ENCODE measurements at places on chromosomes 1 and 21.
A peak's percentile ranks its signal among the peaks of the same experiment; 100 is the strongest.

DNA sequence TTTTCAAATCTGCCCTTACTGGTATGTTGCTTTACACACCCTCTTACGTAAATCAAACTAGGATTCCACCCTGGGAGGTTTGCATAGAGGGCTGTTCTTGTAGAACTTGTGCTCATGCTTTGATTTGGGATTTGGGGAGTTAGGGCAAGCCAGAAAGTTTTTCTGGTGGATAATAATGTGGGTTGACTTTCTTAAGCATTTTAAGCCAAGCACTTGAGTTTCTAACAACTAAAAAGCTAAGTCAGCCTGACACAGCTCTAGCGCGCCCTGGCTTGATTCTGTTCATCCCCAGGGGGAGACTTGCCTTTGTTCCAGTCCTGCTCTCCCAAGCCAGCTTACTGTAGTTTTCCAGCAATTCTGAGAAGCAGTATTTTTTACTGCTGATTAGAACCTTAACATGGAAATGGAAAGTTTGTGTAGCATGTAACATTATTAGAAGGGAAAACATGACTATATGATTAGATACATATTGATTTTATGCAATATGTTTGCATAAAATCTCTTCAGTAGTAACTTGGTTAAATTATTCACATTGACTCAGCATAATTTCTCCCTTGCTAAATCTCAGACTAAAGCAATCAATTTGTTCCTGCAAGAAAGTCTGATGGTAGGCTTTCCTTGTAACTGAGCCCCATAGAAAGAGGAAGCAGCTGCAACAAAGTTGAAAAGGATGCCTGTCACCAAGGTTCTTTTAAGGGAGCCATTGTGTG lies 11.0 kb upstream of the PGD start:
- DNase-seq, result no peak

- DNase-seq, result no peak
Measured at GRCh38 chr1:152725261-152725660, 17.3 kb downstream of the LCE4A start.

GRCh38 chr1:205504311-205505075 lies at the start of gene CDK18:
Gene CDK18, plus strand, starts transcription at chr1:205504669. Its CDS starts 18,499 bp downstream, at chr1:205523168.
- peak; percentile 42 for DNase-seq

DNA sequence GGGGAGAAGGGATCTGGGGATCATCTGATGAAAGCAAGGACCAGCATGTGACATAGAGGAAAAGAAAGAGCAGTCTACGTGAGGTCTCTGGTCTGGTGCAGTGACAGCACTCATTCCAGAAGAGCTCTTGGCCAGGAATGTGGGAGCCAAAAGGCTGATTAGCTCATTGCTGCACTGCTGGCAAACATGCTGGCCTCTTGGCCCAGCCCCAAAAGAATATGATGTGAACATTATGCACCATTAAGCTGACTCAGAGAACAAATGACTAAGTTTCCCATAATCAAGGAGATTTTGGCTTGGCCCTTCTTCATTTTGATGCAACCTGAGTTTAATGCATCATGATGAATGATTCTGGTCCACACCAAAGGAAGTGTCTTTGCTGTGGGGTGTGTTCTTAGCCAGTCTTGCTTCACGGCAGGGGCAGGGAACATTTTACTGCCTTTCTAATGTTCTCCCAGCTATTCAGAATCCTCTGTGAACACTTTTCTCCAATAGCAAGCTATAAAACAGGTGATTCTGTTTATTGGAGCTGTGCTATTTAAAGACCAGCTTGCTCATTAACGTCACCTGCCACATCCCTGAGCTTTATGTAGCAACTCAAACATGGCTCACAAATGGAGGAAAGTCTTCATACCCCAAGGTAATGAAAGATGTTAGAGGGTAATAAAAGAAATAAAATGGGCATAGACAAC lies 55.1 kb downstream of the PCBP3 start:
- DNase-seq, result no peak

DNA sequence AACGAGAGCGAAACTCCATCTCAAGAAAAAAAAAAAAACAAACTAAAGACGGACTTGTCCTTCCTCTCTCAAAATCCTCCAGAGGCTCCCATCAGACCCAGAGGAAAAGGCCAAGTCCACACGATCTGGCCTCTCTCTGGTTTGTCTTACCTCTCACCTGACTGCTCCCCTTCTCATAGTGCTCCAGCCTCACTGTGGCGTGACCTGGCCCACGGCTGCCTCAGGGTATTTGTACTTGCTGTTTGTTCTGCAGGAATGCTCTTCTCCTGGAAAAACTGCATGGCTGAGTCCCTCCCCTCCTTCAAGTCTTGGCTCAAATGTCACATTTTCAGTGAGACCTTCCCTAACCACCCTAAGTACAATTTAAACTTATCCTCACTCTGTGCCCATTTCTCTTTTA lies 8.0 kb upstream of the BRWD1 start:
- no peak for DNase-seq
